NCI-H146 (cell line): ENCODE measurements at places on chromosomes 7 and 10.

GRCh38 chr7:15489383-15489782 lies 72.4 kb downstream of the AGMO start:
- no peak for DNase-seq

DNA sequence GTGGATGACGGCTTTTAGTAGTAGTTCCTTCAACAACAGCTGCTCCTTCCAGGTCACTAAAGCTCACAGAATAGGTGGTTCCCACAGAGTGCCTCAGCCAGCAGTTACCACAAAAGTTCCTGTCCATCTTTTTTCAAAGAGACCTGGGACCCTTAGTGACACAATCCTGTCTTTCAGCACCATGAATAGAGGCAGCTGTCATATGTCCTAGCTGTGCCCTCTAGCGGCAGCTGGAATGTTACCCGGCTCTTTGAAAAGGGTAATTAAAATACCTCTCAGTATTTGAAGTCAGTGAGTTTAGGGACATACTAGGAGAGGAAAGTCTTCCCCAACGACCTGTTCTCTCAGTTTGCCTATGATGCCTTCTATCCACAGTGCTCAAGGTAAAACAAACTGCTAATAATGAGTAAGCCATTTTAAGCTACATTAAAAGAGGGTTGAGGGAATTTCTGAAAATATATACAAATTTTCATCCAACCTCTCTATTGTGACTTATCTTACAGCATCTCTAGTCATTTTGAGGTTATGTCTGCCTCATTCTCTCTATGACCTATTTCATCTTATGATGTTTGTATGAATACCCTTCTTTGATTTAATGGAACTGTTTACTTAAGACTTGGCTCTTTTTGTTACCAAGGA lies 290.8 kb downstream of the NXPH1 start:
- peak; percentile 82 for DNase-seq

GRCh38 chr7:47521816-47522561 lies 59.9 kb downstream of the TNS3 start:
- no peak for DNase-seq

DNA sequence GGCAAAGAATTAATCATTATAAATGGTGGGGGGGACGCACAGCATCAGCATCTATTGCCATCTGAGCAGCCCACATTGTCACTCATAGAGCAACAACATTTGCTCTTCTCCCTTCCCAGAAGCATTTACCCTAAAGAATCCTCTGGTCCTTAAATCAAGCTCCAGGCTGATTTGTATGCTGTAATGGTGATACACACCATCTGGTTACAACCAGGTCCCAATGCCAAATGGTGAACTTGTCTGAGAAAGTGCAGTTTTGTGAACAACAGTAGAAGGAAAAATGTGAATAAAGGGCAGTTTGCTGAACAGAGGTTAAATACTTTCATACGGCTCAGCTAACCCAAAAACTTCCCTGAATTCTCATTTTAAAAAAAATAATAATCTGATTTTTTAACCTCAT lies 38.8 kb upstream of the TCF7L2 start:
- no peak for DNase-seq
